ENCODE measurements at places on chromosomes 1 and 21.

DNA sequence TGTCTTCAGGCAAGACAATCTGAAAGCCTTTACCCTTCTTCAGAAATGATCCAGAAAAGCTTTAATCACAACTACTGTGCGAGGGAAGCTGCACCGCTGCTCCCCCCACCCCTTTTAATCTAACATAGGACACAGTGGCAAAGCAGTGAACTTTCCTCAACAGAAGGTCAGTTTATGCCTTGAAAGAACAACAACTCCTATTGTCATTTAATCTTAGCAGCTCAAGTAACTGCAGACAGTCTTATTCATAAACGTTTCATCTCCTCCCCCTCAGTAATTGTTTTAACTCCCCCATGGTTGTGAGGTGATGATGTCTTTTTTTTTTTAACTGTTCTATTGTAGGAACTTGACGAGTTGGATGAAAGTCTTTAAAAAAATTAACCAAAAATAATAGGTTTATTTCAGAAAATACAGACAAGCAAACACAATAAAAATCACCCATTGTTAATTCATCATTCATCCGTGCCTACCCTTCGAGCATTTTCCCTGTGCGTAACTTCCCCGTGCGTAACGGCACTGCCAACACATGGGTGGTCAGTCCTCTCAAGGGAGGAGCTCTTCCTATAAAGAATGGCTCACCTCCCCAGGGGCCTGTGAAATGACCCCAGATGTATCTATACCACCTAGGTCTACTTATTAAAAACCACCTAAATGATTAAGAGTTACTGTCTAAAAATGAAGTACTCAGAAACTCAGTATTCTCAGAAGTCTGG, 3.3 kb upstream of the ADAR start:
- no peak for DNase-seq

GRCh38 chr1:240843798-240844197, 231.8 kb upstream of the GREM2 start:
- no peak for DNase-seq

DNA sequence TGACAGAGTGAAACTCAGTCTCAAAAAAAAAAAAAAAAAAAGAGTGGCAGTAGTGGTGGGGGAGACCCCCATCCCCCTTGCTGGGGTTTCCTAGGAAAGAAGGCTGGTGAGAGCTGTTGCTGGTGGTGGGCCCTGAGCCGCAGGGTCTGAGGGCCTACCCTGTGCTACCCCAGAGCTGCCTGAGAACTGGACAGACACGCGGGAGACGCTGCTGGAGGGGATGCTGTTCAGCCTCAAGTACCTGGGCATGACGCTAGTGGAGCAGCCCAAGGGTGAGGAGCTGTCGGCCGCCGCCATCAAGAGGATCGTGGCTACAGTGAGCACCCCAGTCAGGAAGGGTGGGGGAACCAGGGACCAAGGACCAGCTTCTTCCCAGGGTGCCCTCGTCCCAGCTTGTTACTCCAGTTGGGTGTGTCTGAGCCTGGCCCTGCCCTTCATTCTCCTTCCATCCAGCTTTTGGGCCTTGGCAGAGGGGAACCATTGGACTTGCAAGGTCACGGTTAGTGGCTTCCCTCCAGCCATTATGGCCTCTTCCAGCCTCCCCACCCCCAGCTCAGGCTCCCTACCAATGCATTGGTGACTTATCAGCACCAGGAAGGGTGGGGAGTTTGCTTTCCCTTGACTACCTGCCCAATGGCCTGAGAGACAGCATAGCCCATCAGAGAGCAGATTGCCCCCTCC, 10.5 kb downstream of the LDLRAP1 start:
- DNase-seq: no peak

DNA sequence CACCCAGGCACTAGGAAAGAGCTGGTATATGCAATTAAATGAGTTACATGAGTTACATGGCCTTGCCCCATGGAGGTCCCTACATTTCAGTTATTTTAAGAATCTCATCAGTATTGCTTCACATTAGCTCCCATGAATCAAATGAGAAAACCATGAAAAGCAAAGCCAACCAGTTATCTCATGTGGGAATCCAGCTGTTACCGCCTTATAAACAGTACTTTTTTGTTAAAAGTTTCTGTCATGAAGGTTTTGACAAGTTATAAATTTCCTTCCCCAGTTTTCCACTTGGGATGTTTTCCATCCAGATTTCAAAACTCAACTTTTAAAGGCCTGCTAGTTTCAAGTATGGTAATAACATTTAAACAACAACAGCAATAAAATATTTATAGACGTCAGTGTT, 544.8 kb downstream of the NUF2 start:
- DNase-seq: no peak

- no peak for DNase-seq
These were observed 965.2 kb downstream of the TTLL7 start for GRCh38 chr1:83033682-83034081.

GRCh38 chr1:149977345-149977744, 33.2 kb downstream of the OTUD7B start:
- DNase-seq: no peak

GRCh38 chr1:244917073-244917670, 52.8 kb upstream of the HNRNPU start:
- no peak for DNase-seq

DNA sequence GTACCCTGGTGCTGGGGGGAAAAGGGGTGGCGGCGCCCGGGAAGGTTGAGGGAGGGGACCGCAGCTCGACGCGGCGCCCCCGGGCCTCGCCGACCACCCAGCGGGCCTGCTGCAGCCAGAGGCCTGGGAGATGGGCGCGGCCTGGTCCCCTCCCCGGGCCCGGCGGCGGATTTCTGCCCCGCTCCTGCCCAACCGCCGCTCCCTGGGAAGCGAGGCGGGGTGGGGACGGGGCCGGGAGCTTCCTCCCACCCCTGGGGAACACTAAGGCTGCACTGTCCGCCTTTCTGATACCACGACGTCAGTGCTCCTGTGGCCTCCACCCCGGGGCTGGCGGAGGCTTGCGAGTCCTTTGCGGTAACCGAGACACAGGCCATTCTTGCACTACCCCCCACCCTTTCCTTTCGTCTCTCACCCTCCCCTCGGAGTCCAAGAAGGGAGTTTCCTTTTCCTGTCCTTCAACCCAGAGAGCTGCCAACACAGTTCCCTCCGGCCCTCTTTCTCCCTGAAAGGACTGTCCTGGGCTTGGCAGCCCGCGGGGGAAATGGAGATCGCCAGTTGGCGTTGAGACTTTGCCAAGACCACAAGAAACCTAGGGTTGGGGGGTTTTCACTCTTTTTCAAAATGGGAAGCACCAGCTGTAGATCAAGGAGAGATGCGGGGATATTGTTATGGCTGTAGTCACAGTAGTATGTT, 742 bp downstream of the SH3GLB1 start:
- no peak for DNase-seq

DNA sequence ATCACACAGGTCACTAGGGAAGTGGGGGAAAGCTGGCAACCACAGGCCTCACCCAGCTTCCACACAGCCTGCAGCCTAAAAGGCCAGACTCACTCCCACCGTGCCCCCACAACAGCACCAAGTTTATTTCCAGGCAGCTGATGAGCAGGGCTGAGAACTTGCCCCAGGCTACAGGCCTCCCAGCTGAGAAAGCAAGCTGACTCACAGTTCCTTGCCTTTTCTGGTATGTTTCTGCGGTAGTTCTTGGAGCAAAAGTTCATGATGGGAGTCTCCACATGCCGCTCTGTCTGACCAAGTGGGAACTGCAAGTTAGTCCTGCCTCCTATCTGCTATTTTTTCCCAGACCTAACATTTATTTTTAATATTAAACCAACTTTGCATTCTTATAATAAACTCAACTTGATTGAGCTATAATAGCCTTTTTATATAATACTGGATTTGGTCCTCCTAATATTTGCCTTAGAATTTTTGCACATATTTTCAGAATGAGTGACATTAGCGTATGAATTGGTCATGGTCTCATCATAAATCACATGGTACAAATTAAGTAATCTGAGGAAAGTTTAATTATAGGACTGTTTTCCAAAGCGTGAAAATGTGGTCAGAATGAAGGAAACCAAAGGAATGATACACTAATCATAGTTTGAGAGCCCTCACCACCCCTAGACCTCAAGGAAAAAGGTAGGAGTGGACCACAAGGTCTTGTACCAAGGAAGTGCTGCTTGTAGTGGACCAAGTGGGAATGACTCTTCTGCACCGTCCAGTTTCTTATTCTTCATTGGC, 30.7 kb downstream of the RPAP2 start:
- no peak for DNase-seq

DNA sequence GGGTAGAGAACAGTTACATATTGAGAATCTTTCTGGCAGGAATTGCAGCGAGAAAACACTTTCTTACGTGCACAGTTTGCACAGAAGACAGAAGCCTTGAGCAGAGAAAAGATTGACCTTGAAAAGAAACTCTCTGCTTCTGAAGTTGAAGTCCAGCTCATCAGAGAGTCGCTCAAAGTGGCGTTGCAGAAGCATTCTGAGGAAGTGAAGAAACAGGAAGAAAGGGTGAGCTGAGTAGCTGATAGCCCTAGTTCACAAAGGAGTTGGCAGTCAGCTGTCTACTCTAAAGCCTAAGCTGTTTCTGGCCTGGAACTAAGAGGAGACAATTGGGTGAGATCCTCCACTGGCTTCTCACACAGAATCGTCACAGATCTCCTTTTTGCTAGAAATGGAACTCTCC, 20.3 kb upstream of the SH3BGRL3 start:
- DNase-seq: no peak

- DNase-seq: no peak
These were observed 166.1 kb downstream of the RERE start for GRCh38 chr1:8651236-8651890.

- DNase-seq: no peak
These were observed 18.7 kb downstream of the AK5 start for GRCh38 chr1:77300566-77300965.

Measured in SK-N-MC (cell line).